Activated T-helper 17 cell treated with anti-CD3 and anti-CD28 coated beads, Interleukin-2, amount 50 U/mL, for 72 hours (primary cell): ENCODE measurements at places on chromosomes 5 and 9. TPM values are rescaled to one million over a fixed set of nuclear protein-coding genes. Genes with fewer than 3 reads are reported as not detected.

DNA sequence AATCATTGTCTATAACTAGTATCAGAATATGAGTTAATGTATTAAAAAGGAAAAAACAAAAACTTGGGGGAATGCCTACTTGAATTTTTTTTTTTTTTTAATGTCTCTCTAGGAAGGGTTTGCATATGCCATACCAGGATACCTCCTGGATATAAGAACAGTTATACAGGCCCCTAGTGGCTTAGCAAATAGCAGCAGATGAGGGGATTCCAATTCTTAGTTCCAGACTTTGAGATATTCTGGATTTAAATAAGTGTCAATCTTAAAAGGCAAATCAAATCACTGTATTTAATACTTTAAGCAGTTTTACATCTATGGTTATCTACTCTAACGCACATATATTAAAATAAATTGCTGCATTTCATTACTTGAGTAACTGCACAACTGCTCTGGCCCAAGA lies 1055.5 kb upstream of the DMAC1 start:
- no peak for ATAC-seq

- ATAC-seq = no peak
These were observed 356.9 kb downstream of the NFIB start for GRCh38 chr9:13957089-13957488.

GRCh38 chr5:167940911-167941310 lies 350.5 kb upstream of the WWC1 start:
- no peak for ATAC-seq

The ASS1 gene
- total RNA-seq = 1.4 TPM

The MYMK gene
- total RNA-seq = not detected

DNA sequence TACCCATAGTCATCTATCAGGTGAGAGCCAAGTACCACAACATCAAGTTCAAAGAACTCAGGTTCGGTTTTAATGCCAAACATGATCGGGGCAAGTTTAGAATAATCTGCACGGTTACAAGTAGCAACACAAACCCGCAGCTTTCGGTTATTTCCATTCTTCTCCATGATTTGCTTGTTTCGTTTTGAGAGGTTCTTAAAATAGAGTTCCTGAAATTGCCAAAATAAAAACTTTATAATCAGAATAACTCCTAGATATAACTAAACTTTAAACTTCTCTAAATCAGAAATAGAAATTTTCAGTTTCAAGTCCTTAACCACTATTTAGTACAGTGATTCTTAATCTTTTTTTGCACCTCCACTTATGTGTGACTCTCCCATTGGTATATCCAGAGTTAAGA lies 9.1 kb downstream of the GNE start:
- no peak for ATAC-seq

DNA sequence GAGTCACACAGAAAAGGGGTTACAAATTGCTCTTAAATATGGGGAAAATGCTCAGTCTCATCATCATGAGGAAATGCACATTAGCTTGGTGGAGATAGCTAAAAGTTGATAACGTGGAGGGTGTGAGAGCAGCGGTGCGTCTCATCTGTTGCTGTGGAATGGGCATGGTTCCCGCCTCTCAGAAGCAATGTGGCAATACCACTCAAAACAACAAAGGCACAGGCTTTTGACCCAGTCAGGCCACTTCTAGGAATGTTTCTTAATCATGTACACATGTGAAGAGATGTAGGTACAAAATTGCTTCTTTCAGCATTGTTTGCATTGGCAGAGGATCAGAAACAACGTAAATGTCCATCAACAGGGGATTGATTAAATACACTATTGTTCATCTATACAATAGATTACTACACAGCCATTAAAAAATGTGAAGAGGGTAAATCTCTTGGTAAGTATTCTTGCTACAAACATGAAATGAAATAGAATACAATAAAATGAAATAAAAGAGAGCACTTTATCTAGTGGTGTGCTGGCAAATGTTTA lies 212.6 kb upstream of the MSX2 start:
- ATAC-seq = no peak

- ATAC-seq = no peak
These were observed 1935.0 kb downstream of the EFNA5 start for GRCh38 chr5:105735704-105736103.

The ZMYND19 gene
- 27.2 TPM for total RNA-seq

The PCDHB10 gene
- not detected for total RNA-seq

The JAKMIP2 gene
- total RNA-seq = 4.3 TPM

GRCh38 chr5:150419630-150420270 lies 7.0 kb upstream of the CD74 start:
- ATAC-seq = no peak

GRCh38 chr9:100534401-100534800 lies 43.5 kb upstream of the CAVIN4 start:
- ATAC-seq = no peak

GRCh38 chr5:142872217-142872616 lies 102.0 kb downstream of the ARHGAP26 start:
- no peak for ATAC-seq

DNA sequence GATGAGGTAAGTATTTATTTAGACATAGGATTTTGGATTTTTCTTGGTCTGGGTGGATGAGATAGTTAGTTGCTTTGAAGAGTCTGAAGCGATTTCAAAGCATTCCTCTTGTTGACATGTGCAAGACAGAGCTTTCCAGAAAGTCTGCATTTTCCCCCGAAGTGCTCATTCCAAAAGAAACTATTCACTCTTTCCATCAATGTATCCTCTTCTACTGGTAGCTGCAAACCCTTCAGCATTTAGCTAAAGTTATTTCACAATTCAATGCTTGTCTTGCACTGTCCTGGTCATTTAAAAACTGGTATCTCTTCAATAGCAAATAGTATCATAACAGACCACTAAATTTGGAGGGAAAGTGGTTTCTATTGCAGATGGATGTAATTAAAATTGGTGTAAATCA lies 13.0 kb downstream of the NREP start:
- ATAC-seq = no peak

The NEURL1B gene
- 0.52 TPM for total RNA-seq

The TXNDC15 gene
- 32.5 TPM for total RNA-seq

The UBLCP1 gene
- total RNA-seq = 24.7 TPM

The CAMK4 gene
- 37.0 TPM for total RNA-seq

DNA sequence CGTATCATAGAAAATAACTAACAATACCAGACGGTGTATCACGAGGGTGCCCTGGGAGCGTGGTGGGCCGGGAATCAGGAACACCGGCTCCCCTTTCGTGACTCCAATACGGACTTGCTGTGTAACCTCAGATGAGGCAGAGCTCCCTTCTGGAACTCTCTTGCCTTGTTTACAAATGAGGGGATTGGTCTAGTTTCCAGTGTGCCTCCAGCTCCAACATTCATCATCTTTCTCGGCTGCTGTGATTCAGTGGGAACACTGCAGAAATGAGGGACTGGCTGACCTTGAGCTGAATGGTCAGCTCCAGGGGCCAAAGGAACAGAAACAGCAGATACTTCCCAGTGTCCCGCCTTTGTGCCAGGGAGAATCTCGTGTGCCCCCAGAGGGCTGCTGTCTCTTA lies 22.6 kb upstream of the TGFBI start:
- ATAC-seq = no peak

GRCh38 chr9:136631038-136632000 lies 31.4 kb upstream of the EGFL7 start:
- ATAC-seq = peak; percentile 90

The PCA3 gene
- not detected for total RNA-seq

DNA sequence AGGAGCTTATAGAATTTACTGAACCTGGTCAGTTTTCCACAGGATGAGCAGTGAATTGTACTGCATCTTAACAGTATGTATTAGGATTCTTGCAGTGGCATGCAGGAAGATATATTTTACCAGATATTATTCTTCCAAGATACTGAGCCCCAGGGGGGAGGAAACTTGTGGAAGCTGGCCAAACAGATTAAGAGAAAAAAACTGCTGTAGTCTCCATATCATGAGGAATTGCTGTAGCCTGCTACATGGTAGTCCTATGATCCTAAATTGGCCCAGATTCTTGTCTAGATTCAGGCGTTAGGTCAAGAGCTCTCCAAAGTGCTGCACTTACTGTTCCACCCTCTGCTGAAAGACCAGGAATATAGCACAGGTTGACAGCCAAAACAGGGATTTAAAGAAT lies 275.5 kb upstream of the TAS2R1 start:
- ATAC-seq = no peak

The MRPS27 gene
- total RNA-seq = 88.3 TPM

GRCh38 chr5:95533106-95533505 lies 21.7 kb downstream of the SKIC3 start:
- peak; percentile 42 for ATAC-seq

- ATAC-seq = no peak
These were observed 45.2 kb upstream of the CKMT2 start for GRCh38 chr5:81187885-81188284.

The MLANA gene
- not detected for total RNA-seq

- ATAC-seq = no peak
These were observed 93.4 kb upstream of the CLINT1 start for GRCh38 chr5:157952374-157952685.

GRCh38 chr5:15737036-15737821 lies 237.2 kb downstream of the FBXL7 start:
- ATAC-seq = no peak

The FIBCD1 gene
- total RNA-seq = not detected

The LCN10 gene
- 1.8 TPM for total RNA-seq

DNA sequence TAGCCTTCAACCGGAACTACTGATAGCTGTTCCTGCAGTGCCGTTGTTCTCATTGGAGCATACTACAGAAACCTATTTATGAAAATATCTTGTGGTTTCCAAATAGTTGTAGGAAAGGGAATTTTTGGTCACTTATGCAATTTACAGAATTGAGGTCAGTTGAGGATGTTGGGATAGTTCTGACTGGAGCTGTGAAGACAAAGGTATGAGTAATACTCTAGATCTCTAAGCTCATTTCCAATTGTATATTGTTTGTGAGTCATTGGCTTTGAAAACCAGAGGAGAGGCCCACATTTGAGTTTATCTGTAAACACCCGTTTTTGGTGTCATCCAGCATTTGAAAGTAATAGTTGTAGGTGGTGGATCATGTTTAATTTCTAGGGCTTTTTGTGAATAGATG lies 561.3 kb upstream of the WWC1 start:
- peak; percentile 80 for ATAC-seq

- peak; percentile 11 for ATAC-seq
These were observed 606 bp downstream of the EEIG1 start for GRCh38 chr9:127980060-127980705.

The PDE6A gene
- total RNA-seq = not detected

The NUTM2G gene
- total RNA-seq = not detected

- no peak for ATAC-seq
These were observed 240.3 kb downstream of the AGTPBP1 start for GRCh38 chr9:85501456-85501855.

DNA sequence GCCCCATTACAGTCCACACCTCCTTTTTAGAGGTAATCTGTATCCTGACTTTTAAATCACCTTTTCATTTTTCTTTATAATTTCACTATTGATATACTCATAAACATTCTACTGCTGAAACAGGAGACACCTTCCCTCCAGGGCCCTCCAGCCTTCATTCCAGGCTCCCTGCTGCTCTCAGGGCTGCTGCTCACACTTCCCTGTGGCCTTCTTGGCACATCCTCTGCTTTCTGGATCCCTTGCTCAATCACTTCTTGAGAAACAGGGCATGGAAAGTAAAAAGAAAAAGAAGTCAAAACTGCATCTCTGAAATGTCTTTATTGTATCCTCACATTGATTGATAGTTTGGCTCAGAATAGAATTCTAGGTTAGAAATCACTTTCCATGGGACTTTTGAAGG lies 19.3 kb upstream of the WNT8A start:
- ATAC-seq = no peak

DNA sequence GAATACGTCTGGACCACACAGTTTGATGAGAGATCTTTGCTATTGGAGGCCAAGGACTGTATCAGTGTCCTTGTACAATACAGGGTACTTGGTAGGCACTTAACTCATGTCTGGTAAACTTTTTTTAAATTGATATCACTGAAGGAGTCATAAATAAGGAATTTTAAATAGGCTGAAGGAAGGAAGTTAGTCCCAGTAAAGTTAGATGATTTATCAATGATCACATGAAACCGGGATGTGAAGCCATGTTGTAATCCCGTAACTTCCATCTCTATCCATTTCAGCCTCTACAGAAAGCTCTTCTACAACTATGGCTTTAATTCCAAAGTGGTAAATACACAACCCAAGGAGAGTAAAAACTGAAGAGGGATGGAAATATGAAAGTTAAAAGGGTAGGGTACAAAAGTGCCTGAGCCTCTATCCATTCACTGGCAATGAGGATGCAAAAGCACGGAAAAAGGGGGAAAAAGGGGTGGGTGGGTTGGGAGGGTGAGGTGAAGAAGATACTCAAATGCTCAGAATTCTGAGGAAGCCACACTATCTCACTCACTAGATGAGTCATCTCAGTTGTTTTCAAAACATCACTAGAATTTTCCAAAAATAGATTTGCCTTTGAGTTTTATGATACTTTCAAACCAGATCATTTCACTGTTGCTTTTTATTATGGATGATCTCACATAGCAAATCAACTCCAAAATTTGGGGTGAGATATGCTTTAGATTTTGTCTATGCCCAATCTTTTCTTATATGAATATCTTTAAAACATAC lies 1053.5 kb downstream of the NR2F1-AS1 start:
- ATAC-seq = no peak

The CD274 gene
- total RNA-seq = 35.2 TPM

GRCh38 chr9:127935765-127936221 lies 1.9 kb downstream of the DPM2 start:
- ATAC-seq = peak; percentile 20

DNA sequence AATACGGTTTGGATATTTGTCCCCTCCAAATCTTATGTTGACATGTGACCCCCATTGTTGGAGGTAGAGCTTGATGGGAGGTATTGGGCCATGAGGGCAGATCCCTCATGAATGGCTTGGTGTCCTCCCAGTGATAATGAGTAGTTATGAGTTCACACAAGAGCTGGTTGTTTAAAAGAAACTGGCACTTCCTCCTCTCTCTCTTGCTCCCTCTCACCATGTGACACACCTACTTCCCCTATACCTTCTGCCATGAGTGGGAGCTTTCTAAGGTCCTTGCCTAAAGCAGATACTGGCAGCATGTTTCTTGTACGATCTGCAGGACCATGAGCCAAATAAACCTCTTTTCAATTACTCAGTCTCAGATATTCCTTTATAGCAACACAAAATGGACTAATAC lies 132.0 kb downstream of the PIK3R1 start:
- ATAC-seq = no peak

GRCh38 chr9:77810637-77811119 lies 162.6 kb upstream of the GNA14 start:
- ATAC-seq = no peak

The HRH2 gene
- total RNA-seq = 4.0 TPM

The AQP3 gene
- total RNA-seq = 37.3 TPM

The ARHGAP26 gene
- total RNA-seq = 12.0 TPM

- ATAC-seq = no peak
These were observed 2.0 kb downstream of the CTNND2 start for GRCh38 chr5:11902201-11902619.

The POLR1E gene
- 57.3 TPM for total RNA-seq

- no peak for ATAC-seq
These were observed 148.5 kb downstream of the ISOC1 start for GRCh38 chr5:129243039-129243438.
